Activated CD4-positive, alpha-beta T cell treated with anti-CD3 and anti-CD28 coated beads, Interleukin-2, amount 50 U/mL, for 48 hours (primary cell): ENCODE measurements at places on chromosomes 11 and 22.

DNA sequence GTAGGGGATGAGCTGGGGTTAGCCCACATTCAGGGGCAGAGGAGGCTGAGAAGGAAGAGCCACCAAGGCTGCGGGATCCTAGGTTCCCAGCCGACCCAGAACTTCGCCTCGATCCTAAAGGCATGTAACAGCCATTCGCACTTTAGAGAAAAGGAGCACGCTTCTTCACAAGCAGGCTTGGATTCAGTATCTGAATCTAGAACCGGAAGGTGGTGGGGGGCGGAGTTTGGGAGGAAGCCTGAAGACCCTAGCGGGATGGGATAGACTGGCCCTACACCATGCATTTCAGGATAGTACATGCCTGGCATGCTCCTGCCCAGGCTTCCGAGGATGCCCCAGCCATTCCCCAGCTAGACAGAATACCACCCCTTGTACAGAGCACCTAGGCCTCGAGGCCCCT lies 4.4 kb downstream of the SCARF2 start:
- no peak for DNase-seq

- DNase-seq = no peak
Observed at GRCh38 chr11:2670541-2671100, 29.2 kb downstream of the KCNQ1OT1 start.

GRCh38 chr11:8192016-8192895 lies 23.4 kb upstream of the RIC3 start:
- DNase-seq = peak; percentile 61

GRCh38 chr11:42043312-42043711 lies 583.9 kb upstream of the LRRC4C start:
- no peak for DNase-seq

DNA sequence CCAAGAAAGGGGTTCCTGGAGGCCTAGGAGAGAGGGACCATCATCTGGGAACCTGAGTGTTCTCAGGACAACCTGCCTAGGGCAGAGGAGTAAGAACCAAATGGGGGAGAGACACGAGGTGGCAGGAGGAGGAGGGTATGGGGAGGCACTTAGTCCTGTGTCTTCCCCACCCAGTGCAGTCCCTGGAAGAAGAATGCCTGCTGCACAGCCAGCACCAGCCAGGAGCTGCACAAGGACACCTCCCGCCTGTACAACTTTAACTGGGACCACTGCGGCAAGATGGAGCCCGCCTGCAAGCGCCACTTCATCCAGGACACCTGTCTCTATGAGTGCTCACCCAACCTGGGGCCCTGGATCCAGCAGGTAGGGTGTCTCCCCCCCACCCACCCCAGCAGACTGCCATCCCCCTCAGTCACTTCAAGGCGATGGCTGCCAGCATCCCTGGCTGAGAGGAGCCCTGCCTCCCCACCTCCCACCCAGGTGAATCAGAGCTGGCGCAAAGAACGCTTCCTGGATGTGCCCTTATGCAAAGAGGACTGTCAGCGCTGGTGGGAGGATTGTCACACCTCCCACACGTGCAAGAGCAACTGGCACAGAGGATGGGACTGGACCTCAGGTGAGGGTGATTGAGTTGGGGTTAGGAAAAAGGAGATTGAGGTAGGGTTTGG lies 3.7 kb upstream of the INPPL1 start:
- DNase-seq = no peak

GRCh38 chr11:105022527-105022926 lies 441 bp downstream of the CASP5 start:
- DNase-seq = no peak

- DNase-seq = no peak
Observed at GRCh38 chr11:113628912-113629311, 77.2 kb downstream of the TMPRSS5 start.

DNA sequence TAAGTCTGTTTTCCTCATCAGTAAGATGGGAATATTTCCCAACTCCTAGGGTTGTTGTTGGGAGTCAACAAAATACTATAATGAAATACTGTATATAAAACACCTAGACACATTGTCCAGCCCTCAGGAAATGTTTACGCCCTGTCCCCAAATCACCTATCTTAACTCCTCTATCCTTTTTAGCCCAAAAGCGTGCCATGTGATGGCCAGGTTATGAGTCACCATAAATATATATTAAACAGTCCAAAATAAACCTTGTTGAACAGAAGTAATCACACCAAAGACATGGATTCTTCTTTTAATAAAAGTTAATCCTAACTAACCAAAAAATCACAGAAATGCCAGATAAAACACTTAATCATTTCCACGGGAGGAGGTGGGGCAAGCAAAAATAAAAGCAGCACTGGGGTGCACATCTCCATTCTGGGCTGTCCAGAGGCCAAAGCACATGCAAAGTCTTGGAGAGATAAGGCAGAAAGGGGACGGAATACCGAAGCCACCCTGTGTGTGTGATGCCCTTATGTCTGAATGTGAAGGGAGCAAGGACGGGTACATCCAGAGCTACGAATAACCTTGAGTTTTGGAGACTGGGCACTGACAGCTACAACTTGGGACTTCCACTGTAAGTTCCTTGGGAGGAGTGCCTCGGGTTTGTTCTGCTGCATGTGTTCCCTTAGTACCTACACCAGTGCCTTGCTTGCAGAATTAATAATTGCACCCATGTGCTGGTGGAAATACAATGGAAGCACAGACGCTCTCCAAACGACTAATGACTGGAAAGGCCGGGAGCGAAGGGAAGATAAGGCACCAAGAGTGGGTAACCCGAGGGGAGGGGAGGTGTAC lies 1.1 kb downstream of the OSBP start:
- DNase-seq = no peak

DNA sequence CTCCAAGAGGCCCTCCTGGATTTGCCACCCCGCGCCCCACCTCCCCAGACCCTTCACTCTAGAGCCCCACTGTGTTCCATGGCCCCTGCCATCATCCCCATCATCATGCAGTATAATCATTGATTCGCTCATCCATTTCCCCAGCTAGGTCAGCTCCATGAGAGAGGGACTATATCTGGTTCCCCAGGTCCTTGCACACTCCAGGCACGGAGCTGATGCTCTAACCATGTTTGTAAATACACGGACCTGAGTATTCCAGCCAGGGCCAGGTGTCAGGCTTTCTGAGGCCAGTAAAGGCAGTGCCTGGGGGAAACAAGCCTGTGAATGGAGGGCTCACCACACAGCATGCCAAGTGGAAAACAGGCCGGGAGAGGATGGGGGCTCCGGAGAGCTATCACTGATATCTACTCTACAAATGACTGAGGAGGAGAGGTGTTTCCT lies 27.1 kb upstream of the OAF start:
- no peak for DNase-seq

- DNase-seq = no peak
Observed at GRCh38 chr22:27186643-27187042, 529.3 kb downstream of the MIAT start.

GRCh38 chr22:49568751-49569285 lies 258.9 kb downstream of the BRD1 start:
- DNase-seq = no peak

DNA sequence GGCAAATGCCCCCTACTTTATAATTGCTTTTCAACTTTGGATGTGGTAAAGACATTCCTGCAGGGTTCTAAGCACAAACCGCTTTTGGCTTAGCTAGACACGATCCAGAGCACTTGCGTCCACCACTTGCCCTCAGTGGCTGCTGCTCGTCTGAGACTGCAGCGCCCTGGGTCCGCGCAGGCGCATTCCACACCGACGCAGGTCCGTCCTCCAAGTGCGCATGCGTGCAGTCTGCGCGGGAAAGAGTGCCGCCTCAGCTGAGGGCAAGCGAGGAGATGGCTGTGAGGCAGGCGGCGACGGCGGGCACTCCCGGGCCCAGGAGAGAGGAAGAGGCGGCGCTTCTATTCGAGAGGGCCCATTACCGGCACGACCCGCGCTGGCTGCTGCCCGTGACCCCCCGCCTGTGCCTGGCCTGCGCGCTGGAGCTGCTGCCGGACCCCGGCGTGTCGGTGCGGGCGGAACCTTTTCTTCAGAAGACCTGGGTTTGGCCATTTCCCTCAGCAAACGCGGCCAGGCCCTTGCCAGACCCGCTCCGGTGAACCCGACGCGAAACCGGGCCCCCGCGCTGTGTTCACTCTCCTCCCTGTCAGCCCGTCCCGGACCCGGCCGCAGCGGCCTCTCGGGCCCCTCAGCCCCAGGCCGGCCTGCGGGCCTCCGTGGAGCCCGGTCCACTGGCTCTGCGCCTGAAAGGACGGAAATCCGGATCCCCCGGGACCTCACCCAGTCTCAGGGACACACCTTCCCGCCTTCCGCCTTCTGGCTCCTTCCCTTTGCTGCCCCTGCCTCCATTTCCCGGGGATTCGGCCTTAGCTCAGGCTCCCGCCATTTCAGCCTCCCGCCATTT lies at the start of gene MEI1:
TSS of gene MEI1 (plus strand) at position 240 of the 844 bp plus-strand sequence. CDS start at position 276, 36 bp downstream.
- DNase-seq = peak; percentile 93

DNA sequence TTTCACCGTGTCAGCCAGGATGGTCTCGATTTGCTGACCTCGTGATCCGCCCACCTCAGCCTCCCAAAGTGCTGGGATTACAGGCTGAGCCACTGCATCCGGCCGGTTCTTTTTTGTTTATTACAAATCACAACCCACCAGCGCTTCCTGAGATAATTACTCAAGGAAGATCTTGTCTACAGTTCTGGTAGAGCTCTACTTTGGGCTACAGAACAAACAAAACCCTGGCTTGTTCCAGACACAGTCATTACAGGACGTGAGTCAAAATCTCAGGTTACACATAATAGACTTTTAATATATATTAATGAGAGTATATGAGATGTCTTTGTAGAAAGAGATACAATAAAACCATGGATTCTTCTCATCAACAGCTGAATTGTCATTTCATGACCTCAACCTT lies 42.8 kb upstream of the NUP50 start:
- no peak for DNase-seq

GRCh38 chr11:111627591-111627990 lies 25.3 kb downstream of the SIK2 start:
- no peak for DNase-seq

DNA sequence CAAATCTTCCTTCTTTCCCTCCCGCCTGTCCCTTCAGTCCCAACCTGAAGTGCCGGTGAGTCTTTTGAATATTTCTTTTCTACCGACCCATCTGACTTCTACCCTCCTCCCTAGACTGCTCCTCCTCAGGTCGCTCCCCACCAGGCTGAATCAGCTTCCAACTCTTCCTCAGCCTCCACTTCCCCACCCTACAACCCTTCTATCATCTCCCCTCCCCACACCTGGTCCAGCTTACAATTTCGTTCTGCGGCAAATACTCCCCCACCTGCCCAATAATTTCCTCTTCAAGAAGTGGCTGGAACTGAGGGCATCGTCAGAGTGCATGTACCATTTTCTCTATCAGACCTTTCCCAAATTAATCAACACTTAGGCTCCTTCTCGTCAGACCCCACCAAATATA lies 2.5 kb upstream of the NDUFC2 start:
- DNase-seq = no peak

GRCh38 chr22:19169947-19170318 lies 8.6 kb downstream of the SLC25A1 start:
- DNase-seq = no peak

DNA sequence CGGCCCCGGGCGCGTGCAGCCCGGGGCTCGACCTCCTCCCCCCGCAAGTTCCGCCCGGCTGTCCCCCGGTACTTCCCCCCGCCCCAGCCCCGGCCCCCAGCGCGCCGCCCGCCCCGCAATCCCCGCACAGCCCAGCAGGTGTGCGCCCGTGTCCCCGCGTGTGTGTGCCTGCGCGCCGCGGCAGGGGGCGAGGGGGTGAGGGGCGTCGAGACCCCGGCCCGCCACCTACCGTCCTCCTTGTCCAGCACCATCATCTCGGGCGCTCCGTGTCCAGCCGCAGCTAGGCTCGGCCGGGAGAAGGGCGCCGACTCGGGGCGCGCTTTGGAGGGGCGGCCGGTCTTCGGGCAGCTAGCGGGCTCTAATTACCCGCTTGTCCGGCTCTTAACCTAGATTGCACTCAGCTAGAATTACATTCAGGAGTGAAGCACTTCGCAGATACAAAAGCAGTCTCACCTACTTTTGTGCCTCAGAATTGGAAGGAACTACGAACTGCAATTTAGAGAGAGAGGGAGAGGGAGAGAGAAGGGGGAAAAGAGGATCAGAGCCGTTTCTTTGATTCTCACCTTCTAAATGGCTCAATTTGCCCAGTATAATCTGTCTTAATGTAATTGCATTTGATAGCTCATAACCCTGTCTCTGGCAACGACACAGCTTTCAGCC lies 439 bp downstream of the LMO1 start:
- no peak for DNase-seq

GRCh38 chr11:102791271-102792036 lies 6.5 kb downstream of the MMP1 start:
- no peak for DNase-seq

GRCh38 chr11:95074792-95075563 lies 8.3 kb downstream of the SRSF8 start:
- no peak for DNase-seq

- no peak for DNase-seq
Observed at GRCh38 chr11:93659196-93659595, 2.3 kb upstream of the CEP295 start.

- no peak for DNase-seq
Observed at GRCh38 chr11:77879218-77879617, 58.3 kb downstream of the AAMDC start.

- DNase-seq = peak; percentile 16
Observed at GRCh38 chr11:77547863-77548551, 41.7 kb upstream of the AQP11 start.
